Stimulated activated CD8-positive, alpha-beta memory T cell treated with anti-CD3 and anti-CD28 coated beads, Interleukin-7, amount 100 ng/mL, for 1 hour (primary cell): ENCODE measurements at places on chromosomes 11 and 22.

DNA sequence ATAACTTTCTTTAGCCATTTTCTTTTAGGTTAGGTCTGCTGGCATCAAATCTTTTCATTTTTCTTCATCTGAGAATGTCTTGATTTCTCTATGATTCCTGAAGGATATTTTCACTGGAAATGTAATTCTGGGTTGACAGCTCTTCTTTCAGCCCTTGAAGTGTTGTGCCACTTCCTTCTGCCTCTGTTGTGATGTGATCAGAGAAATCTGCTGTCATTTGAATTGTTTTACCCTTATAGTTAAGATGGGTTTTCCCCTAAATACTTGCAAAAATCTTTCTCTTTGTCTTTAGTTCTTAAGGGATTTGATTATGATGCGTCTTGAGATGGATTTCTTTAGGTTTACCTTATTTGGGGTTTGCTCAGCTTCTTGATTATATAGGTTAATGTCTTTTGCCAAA, 23.0 kb downstream of the USP47 start:
- DNase-seq: no peak

GRCh38 chr11:14111496-14111895, 149.0 kb downstream of the SPON1 start:
- no peak for DNase-seq

DNA sequence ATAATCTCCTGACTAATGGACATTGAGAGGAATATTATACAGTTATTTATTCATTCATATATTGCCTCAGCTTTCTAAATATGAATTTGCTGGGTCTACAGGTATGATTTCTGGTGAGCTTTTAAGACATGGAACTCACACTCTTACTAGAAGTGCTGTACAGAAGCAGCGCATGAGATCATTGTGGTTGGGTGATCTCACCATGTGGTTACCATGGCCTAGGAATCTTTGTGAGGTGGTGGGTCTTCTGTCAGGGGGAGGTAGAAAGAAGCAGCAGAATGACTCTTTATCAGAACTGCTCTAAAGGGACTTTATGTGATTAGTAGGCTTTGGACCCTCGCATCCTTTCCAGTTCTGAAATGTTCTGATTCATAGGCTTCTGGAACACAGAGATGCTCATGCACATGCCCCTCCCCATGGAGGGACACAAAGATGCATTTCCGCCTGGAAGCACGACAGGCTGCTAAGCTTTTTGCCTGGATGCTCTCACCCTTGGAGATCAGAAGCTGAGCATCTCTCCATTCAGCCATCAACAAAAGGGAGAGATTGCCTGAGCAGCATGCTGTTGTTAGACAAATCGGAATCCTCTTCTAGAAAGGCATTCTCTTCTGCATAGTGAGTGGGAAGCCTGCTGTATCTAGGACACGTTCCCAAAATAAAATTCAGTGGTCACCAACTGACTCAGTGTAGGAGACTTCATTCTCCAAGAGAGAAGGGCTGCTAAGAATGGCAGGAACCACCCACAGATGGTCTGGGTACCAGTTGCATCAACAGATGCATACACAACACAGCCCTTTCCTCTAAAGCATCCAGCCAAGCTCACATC, 51.3 kb downstream of the KIRREL3 start:
- no peak for DNase-seq

GRCh38 chr11:120122924-120123683, 14.8 kb downstream of the TRIM29 start:
- no peak for DNase-seq

DNA sequence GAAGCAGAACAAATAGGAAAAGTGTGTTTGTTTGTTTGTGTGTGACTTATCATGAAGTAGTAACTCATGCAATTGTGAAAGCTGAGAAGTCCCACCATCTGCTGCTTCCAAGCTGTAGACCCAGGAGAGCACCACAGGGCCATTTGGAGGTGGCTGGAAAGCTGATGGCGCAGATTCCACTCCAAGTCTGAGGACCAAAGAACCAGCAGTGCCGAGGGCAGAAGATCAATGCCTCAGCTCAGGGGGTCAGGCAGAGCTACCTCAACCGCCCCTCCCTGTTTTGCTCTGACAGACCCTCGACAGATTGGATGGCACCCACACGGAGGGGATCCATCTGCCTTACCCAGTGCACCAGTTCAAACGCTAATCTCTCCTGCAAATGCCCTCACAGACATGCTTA, 896.2 kb downstream of the BRD1 start:
- DNase-seq: no peak

- DNase-seq: no peak
These were observed 16.9 kb upstream of the MUC5B start for GRCh38 chr11:1205987-1206331.

DNA sequence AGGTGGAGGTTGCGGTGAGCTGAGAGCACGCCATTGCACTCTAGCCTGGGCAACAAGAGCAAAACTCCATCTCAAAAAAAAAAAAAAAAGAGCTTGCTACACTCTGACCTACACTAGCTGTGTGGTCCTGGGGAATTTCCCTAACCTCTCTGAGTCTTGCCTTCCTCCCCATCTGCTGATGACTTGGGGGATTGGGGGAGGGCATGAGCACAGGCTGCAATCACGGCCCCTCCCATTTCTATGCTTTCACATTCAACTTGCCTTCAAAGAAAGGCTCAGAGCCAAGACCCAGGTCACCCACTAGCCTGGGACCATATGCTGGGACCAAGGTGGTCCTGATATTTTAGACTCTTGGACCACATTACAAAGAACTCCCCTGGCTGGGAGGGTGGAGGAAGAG, 39.8 kb upstream of the TEF start:
- DNase-seq: no peak

- DNase-seq: no peak
These were observed 69.7 kb upstream of the BMAL1 start for GRCh38 chr11:13207665-13208594.

DNA sequence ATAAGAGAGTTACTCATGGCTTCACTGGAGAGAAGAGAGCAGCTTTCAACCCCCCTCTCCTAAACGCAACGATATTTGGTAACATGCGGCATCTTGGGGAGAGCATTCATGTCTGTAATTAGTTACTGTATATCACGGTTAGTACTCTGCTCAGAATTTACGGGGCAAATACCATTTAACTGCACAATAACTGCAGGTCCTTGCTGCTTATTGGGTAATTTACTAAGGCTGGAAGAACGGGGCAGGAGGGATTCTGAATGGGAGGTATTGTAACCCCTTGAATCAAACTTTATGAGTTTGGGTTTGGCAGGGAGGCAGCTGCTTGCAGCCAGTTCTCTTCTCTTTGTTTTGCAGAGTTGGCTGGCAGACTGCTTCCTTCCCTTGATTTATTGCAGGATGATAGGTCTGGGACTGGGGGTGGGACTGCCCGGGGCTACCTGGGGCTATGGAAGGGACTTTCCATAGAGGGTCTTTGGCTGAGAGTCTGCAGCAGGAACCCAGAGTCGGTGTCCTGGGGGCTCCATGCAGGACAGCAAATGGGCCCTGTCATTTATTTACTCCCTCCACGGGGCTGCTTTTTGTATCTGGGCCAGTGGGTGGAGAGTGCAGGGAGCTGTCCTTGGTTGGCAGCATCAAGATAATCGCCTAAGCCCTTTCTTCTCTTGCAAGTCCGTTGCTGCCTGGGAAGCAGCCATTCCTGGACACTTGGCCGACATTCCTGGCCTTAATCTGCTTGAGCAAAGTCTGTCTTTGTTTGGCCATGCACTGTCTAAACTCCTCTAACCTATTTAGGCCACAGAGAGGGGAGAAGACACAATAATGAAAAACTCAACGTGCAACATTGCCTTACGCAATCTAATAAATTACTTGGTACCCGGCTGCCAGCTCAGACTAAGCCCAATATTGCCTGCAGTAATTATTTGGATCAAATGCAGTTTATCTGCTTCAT, 188.9 kb downstream of the ST3GAL4 start:
- no peak for DNase-seq

GRCh38 chr11:113021111-113021510, 59.9 kb downstream of the NCAM1 start:
- no peak for DNase-seq
